Hematopoietic multipotent progenitor cell treated with erythropoietin and hydrocortisone succinate and interleukin-3 and kit ligand, for 6 days (in vitro differentiated cells): ENCODE measurements at places on chromosomes 3 and 15.

- DNase-seq = no peak
These were observed 25.0 kb upstream of the UACA start for GRCh38 chr15:70788114-70789049.

- no peak for DNase-seq
These were observed 37.1 kb downstream of the ZIC4 start for GRCh38 chr3:147369231-147369630.

DNA sequence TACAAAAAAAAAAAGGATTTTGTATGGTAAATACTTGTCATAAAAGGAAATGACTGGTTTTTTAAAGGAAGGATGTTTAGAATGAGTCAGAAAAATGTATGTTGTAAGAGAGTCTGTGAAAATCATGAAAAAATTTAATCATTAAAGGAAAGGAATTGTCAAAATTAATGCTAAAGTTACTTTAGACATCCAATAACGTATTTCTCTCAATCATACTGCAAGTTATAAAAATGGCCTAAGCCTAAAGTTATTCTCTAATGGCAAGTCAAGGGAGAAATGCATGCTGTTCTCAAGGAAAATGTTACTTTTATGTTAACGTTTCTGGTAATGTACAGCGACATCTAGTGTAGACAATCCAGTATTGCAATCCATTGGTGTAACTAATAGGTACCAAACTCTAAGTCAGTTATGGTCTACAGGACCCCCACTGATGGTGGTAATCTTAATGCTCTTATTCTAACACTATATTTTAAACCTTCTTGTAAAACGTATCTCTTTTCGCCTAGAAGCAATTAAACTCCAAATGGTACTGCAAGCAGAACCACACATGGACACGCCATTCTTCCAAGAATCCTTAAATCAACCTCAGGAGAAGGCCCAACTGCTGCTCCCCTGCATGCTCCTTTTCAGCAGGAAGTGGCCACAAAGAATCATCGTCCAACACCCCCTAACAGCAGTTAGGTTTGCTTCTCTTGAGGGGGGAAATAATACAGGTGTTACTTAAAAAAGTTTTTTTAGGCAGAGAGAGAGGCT lies 35.2 kb downstream of the NCEH1 start:
- peak; percentile 82 for DNase-seq

GRCh38 chr3:7209098-7209497 lies 348.2 kb downstream of the GRM7 start:
- DNase-seq = no peak

GRCh38 chr3:66823009-66823397 lies 175.1 kb upstream of the KBTBD8 start:
- DNase-seq = peak; percentile 36
